ENCODE measurements at places on chromosomes 12 and 14. TPM values are rescaled to one million over a fixed set of nuclear protein-coding genes. Genes with fewer than 3 reads are reported as not detected.

- H3K4me3 ChIP-seq = no peak overlapping the region
- no peak overlapping the region for H3K27ac ChIP-seq
- DNase-seq = no peak
- H3K4me1 ChIP-seq = no peaks in the 10 kb centered on the region
- no peaks in the 10 kb centered on the region for H3K27me3 ChIP-seq
These were observed 1629.4 kb upstream of the SEL1L start for GRCh38 chr14:83163016-83163415.

- no peak overlapping the region for H3K27ac ChIP-seq
- H3K4me3 ChIP-seq = no peak overlapping the region
- no peak for DNase-seq
- H3K36me3 ChIP-seq = no peaks in the 10 kb centered on the region
- no peaks in the 10 kb centered on the region for H3K27me3 ChIP-seq
- no peaks in the 10 kb centered on the region for H3K4me1 ChIP-seq
These were observed 9.4 kb downstream of the MYBPC1 start for GRCh38 chr12:101604132-101604531.

DNA sequence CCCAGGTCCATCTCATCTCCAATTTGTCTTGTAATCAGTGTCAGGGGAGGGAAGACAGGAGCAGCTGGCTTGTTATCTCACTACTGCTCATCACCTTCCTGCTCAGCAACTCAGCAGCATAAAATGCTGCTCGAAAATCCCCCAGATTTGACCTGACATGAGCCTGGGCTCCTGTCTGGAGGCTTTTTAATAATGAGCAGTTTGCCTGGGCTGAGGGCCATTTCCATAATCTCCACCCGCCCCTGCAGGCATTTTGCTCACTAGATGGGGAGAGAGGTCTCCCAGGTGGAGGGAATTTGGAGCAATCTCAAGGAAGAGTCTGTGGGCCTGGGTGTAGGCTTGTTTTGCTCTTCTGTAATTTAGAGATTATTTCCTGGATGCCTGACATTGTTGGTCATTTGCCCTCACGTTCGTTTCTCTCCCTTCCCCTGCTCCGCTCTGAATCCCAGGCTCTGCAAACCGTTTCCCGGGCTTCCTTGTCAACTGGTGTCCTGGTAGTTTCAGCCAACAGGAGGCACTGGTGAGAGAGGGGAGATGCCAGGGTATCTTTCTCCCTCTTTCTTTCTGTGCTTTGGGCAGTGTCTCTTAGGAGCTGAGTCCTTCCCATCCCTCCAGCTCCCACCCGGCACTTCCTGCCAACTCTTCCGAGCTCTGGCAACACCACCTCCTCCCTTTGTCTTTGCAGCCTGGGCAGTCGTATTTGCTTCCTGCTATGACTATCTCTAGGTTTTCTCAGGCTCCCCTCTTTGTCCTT, 299.2 kb downstream of the GLT1D1 start:
- no peak overlapping the region for H3K27ac ChIP-seq
- H3K36me3 ChIP-seq = peaks cover 4% of the 10 kb centered on the region
- H3K4me1 ChIP-seq = no peaks in the 10 kb centered on the region

Gene GLIPR1
- 0.38 TPM for total RNA-seq

GRCh38 chr12:89346741-89347324, 5.5 kb downstream of the DUSP6 start:
- peaks cover 45% of the 10 kb centered on the region for H3K36me3 ChIP-seq
- peak; percentile 51 for DNase-seq
- H3K27me3 ChIP-seq = peaks cover 38% of the 10 kb centered on the region
- H3K27ac ChIP-seq = peak overlapping the region; percentile 94

DNA sequence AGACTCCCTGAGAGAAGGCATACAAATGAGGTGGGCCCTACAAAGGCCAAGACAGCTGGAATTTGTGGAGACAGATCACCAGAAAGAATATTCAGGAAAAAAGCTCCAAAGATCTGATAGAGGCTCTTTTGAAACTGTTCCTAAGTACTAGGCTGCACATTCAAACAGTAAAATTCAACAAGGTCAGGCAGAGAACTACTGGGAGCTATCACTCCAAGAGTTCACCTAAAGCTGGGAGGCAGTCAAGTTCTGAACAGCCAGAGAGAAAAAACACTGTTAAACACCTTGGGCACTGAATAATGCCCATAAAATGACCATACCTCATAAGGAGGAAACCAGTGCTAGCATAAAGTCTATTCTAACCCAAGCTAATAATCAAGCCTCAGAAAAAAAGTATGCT, 28.6 kb downstream of the MED13L start:
- no peak overlapping the region for H3K4me3 ChIP-seq
- H3K36me3 ChIP-seq = no peaks in the 10 kb centered on the region
- DNase-seq = no peak
- H3K27me3 ChIP-seq = no peaks in the 10 kb centered on the region
- peaks cover 22% of the 10 kb centered on the region for H3K4me1 ChIP-seq

GRCh38 chr14:53563628-53564027, 393.0 kb downstream of the BMP4 start:
- no peak overlapping the region for H3K27ac ChIP-seq
- DNase-seq = no peak
- no peak overlapping the region for H3K4me3 ChIP-seq
- H3K27me3 ChIP-seq = peaks cover 3% of the 10 kb centered on the region
- no peaks in the 10 kb centered on the region for H3K36me3 ChIP-seq
- no peaks in the 10 kb centered on the region for H3K4me1 ChIP-seq

All from endothelial cell (in vitro differentiated cells).